Activated CD8-positive, alpha-beta memory T cell treated with anti-CD3 and anti-CD28 coated beads, Interleukin-2, amount 50 U/mL, for 48 hours (primary cell): ENCODE measurements at places on chromosomes 6 and 20.

GRCh38 chr6:22550971-22551670, 18.2 kb upstream of the HDGFL1 start:
- DNase-seq = no peak

DNA sequence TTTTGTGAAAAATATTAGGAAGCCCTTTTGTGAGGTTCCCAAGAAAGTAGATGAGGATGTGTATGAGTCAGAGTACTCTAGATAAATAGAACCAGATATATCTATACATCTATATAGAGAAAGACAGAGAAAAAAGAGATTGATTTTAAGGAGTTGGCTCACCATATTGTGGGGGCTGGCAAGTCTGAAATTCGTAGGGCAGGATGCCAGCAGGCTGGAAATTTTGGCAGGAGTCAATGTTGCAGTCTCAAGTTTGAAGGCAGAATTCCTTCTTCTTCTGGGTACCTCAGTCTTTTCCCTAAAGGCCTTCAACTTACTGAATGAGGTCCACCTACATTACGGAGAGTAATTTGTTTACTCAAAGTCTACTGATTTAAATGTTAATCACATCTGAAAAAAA, 65.3 kb upstream of the SAMD3 start:
- no peak for DNase-seq

DNA sequence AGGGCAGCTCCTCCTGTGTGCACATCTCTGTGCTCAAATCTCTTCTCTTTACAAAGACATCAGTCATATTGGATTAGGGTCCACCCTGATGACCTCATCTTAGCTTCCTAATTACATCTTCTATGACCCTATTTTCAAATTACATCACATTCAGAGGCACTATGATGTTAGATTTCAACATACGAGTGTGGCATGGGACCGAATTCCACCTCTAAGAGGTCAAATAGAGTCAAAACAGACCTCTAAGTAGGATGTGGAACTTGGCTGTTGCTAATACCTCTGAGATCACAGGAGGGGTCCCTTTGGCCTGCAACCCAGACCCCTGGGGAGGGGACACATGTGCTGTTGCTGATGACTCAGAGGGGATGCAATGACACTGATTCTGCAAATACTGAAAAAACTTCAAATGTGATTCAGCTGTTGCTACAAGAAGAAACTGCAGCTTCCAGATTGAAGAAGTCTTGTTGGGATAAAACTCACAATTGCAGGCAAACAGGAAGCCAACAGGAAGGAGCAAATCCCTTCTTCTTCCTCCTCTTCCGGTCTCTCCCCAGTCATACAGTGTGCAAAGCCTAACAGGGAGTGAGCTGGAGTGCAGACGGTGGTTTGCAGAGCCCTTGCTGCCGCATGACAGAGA, 216.2 kb downstream of the MYLK4 start:
- no peak for DNase-seq

DNA sequence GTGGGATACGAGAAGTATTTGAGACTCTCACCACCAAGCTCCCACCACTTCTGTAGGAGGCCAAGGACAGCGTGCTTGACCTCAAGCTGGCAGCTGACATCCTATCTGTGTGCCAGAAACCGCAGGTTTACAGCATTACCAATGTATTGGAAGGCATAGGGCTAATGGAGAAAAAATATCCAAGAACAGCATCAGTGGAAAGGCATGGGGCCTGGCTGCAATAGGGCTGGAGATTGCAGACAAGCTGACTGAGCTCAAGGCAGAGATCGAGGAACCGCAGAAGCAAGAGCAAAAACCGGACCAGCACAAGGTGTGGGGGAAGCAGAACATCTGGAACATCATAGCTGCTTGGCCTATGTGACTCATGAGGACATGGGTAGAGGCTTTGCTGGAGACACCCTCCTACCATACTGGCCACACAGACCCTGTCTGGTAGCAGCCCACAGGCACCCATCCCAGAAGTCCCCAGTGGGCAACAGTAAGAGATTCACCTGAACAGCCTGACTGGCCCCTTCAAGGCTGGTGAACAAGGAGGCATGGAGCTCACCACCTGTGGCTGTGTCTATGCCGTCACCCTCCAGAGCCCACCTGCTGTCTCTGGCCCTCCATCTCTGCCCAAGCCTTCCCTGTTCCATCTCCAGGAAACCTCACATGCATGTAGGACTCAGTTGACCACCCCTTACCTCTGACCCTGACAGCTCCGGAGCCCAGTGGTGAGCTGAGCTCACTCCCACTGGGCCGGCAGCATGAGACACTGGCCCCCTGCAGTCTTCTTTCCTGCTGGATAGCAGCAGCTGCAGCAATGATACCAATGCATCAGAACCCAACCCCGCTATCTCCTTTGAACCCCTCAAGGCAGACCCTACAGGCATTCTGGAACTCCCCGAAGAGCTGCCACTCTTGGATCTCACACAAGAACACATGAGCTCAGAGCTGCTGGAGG, 171.1 kb downstream of the KIF6 start:
- no peak for DNase-seq

- no peak for DNase-seq
Observed at GRCh38 chr6:126880964-126881363, 237.5 kb upstream of the RSPO3 start.

DNA sequence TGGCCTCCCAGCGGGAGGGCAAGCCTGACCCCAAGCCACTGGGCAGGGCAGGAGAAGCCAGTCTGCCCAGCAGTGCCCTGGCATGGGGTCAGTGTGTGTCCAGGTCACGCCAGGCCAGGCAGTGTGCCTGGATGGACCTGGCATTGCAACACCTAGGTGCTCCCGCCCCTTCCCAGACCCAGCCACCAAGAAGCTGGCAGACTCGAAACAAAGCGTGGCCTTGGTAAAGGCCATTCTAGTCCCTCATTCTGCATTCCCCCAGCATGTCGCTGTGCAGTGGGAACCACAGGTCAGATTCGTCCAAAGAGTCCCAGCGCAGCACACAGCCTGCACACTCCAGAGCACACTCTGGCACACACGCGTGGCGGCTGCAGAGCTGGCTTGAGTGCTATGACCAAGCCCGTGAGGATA, 19.3 kb upstream of the APMAP start:
- peak; percentile 28 for DNase-seq

DNA sequence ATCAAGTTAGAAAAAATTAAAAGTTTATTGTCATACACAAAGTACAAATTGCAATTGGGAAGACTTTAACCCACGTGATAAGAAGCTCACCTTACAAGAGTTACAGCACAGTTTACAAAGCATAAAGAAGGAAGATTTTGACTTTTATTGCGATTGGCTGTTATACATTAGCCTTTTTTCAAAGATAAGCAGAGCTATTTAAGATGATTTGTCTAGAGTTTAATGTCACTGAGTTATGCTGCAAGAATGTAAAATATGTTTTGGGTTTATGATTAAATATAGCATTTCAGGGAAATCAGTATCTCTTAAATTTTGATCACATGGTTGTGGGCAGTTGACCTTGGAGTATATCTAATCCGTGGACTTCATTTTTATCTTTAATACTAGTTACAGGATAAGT, 664.2 kb upstream of the PTCHD4 start:
- no peak for DNase-seq

DNA sequence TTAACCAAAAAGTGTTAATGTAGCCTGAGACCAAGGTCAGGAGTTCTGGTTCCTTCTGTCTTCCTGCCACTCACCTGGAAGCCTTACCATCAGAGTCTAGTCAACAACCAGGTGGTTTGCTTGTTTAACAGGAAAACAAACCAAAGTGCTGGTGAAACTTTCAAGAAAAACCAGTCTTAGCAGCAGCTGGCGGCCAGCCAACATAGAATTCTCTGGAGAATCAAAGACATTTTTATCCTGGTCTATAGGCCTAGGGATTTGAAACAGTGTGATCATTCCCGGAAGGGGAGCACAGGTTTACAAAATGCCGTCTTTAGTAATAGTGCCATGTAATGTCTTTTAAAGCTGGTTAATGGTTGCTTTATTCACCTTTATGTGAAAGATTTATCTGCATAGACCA, 146.6 kb upstream of the AKIRIN2 start:
- no peak for DNase-seq
